Small intestine (tissue), 16 donors: ENCODE measurements at places on chromosomes 6 and 20. TPM values are rescaled to one million over a fixed set of nuclear protein-coding genes. Genes with fewer than 3 reads are reported as not detected.

DNA sequence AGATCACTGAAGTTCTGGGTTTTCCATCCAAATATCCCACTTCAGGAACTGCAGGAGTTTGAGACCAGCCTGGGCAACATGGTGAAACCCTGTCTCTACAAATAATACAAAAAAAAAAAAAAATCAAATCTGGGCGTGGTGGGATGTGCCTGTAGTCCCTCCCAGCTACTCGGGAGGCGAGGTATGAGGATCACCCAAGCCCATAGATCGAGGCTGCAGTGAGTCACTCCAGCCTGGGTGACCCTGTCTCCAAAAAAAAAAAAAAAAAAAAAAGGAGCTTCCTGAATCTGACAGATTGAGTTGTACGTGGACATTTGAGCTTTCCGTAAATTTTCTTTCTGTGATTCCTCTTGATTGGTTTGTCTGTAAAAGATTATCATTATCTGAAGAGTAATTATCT, 55.6 kb downstream of the TULP4 start:
- H3K36me3 ChIP-seq: no peaks in the 10 kb centered on the region
- no peaks in the 10 kb centered on the region for H3K4me1 ChIP-seq
- no peak overlapping the region for H3K4me3 ChIP-seq
- DNase-seq: no peak
- H3K27me3 ChIP-seq: no peaks in the 10 kb centered on the region
- H3K27ac ChIP-seq: no peak overlapping the region

GRCh38 chr6:148307405-148307804, 35.2 kb upstream of the SASH1 start:
- H3K4me1 ChIP-seq: no peaks in the 10 kb centered on the region
- H3K4me3 ChIP-seq: no peak overlapping the region
- no peaks in the 10 kb centered on the region for H3K36me3 ChIP-seq
- H3K27ac ChIP-seq: no peak overlapping the region
- H3K27me3 ChIP-seq: no peaks in the 10 kb centered on the region
- no peak for DNase-seq

ADTRP gene
- polyA plus RNA-seq: 28.5 TPM

GRCh38 chr6:137931849-137932465, 64.9 kb downstream of the TNFAIP3 start:
- H3K27ac ChIP-seq: no peak overlapping the region
- no peak for DNase-seq
- no peaks in the 10 kb centered on the region for H3K4me1 ChIP-seq

DLL1 gene
- polyA plus RNA-seq: 33.4 TPM
